ENCODE measurements at places on chromosomes 5 and 9.

DNA sequence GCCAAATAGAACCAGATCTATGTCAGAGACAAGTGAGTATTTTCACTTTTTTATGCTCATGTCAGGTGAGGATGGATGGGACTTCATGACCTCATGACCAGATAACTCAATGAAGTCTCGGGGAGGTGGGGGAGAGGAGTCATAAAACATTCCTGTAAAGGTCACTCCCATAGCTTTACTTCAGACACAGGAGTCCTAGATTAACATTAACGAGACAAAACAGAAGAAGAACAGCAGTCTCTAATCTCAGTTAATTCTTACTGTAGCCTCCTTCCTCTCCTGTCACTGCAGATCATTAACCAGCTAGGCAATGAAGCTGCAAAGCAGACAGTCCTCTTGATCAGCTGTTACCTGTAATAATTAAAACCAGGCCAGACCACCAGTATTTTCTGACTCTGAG, 11.2 kb downstream of the CRHBP start:
- peak; percentile 65 for DNase-seq

DNA sequence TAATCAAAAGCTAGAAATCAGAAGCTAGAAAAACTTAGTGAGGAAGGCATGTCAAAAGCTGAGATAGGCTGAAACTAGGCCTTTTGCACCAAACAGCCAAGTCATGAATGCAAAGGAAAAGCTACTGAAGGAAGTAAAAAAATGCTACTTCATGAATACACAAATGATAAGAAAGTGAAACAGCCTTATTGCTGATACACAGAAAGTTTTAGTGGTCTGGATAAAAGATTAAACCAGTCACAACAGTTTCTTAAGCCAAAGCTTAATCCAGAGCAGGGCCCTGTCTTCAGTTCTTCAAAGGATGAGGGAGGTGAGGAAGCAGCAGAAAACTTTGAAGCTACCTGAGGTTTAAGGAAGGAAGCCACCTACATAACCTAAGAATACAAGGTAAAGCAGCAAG, 102.5 kb upstream of the SH3GL2 start:
- DNase-seq = no peak

- no peak for DNase-seq
These were observed 642.9 kb downstream of the MAT2B start for GRCh38 chr5:164148292-164148691.

DNA sequence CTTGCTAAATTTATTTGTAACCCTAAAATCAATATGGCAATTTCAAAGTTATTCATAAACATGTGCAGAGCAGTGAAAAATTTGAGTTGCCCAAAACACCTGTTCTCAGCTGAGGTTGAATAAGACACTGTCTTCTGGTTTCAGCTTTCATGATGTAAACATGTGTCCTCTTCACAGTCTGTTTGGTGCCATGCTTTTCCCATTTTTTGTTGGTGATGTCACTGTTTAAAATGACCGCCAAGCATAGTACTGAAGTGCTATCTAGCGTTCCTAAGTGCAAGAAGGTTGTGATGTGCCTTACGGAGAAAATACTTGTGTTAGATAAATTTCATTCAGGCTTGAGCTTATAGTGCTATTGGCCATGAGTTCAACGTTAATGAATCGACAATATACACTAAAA, 580.8 kb downstream of the ACTL7B start:
- no peak for DNase-seq

DNA sequence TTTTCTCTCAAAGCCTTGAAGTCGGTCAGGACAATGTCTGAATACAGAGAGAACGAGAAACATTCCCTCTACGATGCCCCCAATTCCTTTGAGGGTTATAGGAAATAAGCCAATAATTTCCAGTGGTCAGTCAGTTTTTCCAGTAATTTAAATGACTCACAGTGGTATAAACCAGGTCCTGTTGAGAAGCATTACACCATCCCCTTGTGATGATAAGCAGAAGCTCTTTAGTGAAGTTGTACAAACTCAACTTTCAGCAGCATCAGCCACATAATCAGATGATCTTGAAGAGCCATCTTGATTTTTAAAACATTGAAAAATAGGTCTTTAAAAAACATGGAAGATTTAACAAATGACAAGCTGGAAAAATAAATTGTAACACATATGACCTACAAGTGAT, 173.9 kb upstream of the ZNF462 start:
- no peak for DNase-seq

DNA sequence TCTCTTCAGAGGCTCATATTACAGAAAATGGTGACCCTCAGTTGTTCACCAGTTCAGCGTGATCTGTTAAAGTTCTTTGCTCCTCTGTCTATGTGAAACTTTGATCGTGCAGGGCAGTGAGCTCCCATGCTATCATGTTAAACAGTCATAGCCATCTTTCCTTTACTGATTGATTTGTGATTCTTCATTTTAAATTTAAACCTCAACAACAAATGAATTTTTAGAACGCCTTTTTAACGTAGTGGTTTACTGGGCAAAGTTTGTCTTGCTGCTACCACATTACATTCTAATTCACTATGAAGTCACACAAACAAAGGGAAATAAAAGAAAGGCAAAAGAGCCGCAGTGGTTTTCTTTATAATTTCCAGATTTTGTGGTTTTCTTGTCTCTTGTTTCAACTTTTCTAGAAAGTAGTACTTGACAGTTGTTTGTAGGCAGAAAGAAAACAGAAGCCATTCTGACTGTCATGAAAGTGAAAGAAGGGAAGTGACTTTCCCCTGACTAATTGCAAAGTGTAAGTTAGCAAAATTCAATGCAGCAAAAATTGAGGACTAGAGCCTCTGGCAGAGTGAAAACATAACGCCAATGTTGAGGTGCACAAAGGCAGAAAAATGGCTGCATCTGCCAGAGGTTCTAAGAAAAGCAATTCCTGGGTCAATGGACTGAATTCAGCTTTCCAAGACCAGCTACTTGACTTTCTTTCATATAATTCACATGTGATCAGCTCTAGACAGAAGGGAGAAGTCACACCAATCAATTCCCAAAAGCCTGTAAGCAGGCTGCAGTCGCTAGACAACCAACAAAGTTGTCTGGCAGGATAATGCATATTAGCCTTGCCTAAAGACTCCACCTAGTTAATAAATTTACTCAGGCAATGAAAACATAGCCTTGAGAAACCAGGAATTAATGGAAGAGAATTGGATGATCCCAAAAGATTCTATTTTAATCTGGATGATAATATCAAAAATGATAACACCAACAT, 7.1 kb upstream of the IFNA6 start:
- no peak for DNase-seq

DNA sequence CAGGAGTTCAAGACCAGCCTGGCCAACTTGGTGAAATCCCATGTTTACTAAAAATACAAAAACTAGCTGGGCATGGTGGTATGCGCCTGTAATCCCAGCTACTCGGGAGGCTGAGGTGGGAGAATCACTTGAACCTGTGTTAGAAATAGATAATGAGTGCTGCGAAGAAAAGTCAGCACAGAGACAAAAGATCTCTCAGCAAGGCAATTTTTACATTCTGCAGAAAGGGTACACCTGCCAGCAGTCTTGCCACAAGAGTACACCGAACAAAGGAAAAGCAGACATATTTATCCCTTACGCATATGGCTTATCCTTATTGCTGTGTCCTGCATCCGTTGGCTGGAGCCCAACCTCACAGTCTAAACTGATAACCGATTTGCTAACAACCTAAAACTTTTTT, 16.2 kb upstream of the GPBP1 start:
- no peak for DNase-seq

DNA sequence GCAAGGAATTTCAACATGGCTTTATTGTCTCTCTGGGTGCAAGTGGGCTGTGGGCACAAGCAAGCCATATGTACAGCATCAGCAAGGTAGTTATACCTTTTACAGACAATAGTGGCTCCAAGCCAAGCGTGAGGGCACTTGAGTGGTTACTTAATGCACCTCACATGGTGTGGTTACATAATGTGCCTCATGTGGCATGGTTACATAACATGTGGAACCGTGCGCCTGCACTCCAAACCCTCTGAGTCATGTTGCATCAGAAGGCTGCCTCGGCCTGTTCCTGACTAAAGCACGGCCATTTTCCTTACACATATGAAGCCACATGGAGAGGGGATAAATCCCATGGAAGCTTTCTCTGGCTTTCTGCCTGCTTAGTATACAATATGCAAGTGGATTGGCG, 150.9 kb downstream of the OSTF1 start:
- peak; percentile 62 for DNase-seq

GRCh38 chr9:37417252-37417803, 5.2 kb upstream of the GRHPR start:
- no peak for DNase-seq

DNA sequence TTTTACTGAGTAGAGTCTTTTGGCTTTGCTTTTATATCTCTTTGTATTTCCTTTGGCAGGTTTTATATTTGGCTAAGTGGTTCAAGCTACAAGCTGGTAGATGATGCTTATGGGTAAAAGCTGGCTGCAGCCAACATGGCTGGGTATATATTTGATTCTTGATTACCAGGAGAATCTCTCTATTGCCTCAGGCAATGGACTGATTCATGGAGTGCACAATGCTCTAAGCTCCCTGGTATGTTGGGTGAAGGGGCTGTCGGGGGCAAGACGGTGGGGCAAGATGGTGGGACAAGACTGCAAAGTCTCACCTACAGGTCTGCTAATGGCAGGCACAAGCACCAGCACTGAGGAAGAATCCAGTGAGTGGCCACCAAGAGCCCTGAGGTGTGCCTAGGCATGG, 366.6 kb downstream of the DMAC1 start:
- DNase-seq = no peak

- peak; percentile 47 for DNase-seq
These were observed 59.3 kb downstream of the TRIO start for GRCh38 chr5:14202462-14202861.

GRCh38 chr5:88690409-88691229, 192.4 kb downstream of the MEF2C start:
- DNase-seq = peak; percentile 61

- DNase-seq = no peak
These were observed 184.9 kb upstream of the SLC12A2 start for GRCh38 chr5:127898551-127899213.

- DNase-seq = no peak
These were observed 128.3 kb downstream of the HSD17B3 start for GRCh38 chr9:96173640-96174039.

- peak; percentile 79 for DNase-seq
These were observed 1069.1 kb upstream of the DMAC1 start for GRCh38 chr9:8868632-8869031.

- DNase-seq = peak; percentile 87
These were observed 5.5 kb upstream of the AQP3 start for GRCh38 chr9:33452828-33453271.

- DNase-seq = no peak
These were observed 29.6 kb downstream of the SPARC start for GRCh38 chr5:151657114-151657513.

DNA sequence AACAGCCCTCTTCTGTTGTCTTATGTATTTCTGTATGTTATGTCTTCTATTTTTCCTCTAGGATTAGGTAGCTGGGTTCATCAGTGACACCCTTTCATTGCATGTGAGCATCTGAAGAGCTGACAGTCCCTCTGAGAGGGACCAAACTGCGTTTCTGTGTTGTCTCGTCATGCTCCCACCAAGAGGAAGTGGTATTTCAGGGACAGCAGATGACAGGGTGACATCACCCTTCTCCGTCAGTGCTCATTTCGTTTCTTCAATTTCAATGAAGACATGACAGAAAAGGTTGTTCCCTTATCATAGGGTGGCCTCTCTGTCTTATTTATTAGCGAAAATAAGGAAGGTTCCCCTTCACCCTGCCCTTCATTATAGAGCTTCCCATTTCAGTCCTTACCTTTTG, 225.9 kb upstream of the NR4A3 start:
- DNase-seq = no peak

GRCh38 chr9:110835404-110835803, 166.8 kb downstream of the MUSK start:
- peak; percentile 91 for DNase-seq

- DNase-seq = no peak
These were observed 327.8 kb upstream of the PIK3R1 start for GRCh38 chr5:67887748-67888161.

GRCh38 chr5:100902440-100903038, 543 bp downstream of the ST8SIA4 start:
- no peak for DNase-seq

- peak; percentile 89 for DNase-seq
These were observed 9.9 kb upstream of the CXXC5 start for GRCh38 chr5:139638090-139638735.

GRCh38 chr5:101897914-101898313, 398.2 kb downstream of the SLCO4C1 start:
- no peak for DNase-seq

GRCh38 chr5:17157916-17158529, 59.4 kb upstream of the BASP1 start:
- DNase-seq = peak; percentile 93

DNA sequence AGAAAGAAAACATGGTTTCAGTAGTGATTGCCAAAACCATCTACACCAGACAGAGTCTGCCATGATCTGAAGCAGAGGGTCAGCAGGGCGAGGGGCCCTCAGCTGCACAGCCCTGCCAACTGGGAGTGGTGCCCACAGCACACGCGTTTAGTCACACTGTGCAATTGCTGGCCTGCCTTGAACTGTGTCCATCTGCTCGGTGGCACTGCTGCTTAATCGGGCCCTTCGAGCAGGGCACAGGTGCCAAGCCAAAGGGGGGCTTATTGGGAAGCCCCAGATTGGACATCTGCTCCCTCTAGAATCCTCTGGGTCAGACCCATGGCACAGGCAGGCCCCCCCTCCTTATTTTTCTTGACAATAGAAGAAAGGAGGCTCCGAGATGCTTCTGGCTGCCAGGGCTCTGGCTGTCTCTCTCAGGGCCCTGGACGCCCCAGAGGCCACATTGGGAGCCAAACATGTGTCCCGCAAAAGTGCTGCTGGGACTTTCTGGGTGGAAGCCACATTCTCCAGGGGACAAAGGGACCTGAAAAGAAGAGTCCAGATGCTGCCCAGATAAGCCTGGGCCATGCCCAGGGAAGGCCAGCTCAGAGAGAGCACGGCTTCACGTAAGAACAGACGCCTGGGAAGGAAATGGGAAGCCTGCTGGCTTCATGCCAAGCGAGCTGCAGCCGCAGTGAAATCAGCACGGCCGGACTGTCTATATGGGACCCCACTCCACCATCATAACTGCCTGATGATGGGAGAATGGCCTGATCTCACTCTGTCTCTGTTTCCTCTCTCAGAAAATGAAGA, 349.2 kb downstream of the GADD45G start:
- DNase-seq = no peak

GRCh38 chr5:94694671-94695070, 76.2 kb downstream of the SLF1 start:
- no peak for DNase-seq

DNA sequence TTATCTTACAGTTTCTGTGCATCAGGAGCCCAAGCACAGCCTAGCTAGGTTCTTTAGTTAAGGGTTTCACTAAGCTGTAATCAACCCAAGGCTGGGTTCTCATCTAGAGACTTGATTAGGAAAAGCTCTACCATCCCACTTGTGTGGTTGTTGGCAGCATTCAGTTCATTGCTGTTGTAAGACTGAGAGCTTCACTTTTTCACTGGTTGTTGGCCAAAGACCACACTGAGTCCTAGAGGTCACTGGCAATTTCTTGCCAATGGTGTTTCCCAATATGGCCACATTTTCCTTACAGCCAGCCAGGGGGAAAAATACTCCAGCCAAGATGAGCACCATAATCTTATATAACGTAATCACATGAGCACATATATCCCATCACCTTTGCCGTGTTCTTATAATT, 74.3 kb downstream of the SMIM15 start:
- no peak for DNase-seq
